LHCN-M2 (cell line): ENCODE measurements at places on chromosomes 4 and X. TPM values are rescaled to one million over a fixed set of nuclear protein-coding genes. Genes with fewer than 3 reads are reported as not detected.

DNA sequence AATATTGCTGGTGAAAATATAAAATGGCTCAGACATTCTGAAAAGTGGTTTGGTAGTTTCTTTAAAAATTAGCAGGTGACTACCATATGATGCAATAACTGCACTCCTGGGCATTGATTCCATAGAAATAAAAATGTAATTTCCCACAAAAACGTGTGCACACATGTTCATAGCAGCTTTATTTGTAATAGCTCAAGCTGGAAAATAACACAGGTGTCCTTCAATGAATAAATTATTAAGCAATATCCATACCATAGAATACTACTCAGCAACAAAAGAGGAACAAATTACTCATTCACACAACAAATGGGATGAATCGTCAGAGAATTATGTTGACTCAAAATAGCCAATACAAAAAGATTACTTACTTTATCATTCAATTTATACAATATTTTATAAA is 893.7 kb upstream of the SLIT2 start:
- no peak for DNase-seq

DNA sequence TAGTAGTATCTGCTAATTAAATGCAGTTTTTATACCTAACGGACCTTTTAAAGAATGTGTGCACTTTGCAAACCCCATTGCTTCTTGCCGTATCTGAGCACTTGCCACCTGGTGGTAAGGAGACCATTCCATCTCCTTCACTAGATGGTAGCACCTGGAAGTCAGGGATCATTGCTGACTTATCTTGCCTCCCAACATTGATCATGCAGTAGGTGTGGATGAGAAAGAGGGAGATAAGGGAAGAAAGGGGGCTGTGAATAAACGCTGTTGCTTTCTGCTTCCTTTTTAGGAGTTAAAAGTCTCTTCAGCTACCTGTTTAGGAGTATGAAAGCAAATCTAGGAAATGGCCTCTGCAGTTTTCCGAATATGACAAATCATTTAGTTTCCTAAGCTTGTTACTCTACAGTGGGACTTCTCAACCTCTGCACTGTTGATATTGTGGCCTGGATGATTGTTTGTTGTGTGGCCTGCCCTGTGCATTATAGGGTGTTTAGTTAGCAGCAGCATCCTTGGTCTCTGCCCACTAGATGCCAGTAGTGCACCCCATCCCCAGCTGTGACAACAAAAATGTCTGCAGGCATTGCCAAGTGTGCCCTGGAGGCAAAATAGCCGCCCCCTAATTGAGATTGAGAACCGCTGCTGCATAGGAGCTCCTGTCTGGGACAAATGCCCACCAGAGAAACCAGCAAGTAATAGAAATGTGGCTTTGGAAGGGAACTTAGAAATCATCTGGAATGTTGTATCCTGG is 38.8 kb downstream of the GAB1 start:
- peak; percentile 53 for DNase-seq

GRCh38 chr4:56908206-56909085 is 746 bp downstream of the REST start:
- DNase-seq = peak; percentile 57

The MAGEC2 gene
- total RNA-seq = not detected in 2 replicates

The AMBN gene
- not detected in 2 replicates for total RNA-seq

The ASB12 gene
- total RNA-seq = not detected in 2 replicates
